ENCODE measurements at places on chromosomes 5 and 9.

- peak; percentile 92 for DNase-seq
Observed at GRCh38 chr5:74233571-74233970, 407.0 kb downstream of the ENC1 start.

DNA sequence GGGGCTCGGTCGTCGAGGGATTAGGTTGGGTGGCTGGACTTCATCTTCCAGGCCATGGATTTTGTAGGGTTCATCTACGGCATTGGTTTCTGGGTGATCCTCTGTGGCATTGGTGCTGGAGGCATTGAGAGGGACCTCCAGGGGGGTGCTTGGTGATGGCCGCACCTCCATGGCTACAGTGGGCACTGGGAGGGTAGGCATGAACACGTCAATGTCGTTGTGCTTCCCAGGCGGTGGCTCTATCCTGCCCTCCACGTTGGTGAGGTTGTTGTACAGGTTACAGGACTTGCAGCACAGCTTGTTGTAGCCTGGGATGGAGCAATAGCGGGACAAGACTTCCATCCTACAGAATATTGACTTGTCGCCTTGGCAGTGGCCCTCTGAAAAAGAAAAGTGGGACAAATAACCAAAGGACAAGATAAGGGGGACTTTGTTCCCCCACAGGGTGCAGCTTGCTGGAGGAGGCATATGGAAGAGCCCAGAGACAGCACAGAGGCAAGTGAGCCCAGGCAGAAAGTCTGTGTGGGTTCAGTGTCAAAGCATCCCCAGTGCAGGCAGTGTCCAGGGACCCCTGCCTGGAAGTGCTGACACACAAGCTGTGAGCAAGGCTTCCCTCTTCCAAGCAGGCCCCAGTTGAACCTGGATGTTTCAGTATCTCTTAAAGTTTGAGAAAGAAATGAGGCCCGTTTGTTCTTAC lies 53.9 kb downstream of the ZNF354C start:
- no peak for DNase-seq

DNA sequence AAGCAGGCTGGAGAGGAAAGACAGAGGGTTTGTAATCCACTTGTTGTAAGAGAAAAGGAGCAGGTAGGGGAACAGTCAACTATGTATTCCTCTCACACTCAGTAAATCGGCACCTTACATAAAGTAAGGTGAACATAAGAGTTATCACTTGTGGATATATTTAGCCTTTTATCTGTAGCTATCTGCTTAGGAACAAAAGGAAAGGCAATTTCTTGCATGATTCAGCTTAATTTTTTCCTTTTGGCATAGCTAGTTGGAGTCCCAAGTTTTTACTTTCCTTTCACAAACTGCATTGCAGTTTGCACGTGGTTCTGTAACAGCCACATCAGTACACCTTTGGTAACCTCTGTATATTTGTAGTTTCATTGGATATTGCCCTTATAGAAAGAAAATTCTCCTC lies 250.9 kb upstream of the PIK3R1 start:
- DNase-seq, result no peak

GRCh38 chr5:151880324-151880723 lies 44.3 kb downstream of the GLRA1 start:
- DNase-seq, result no peak

DNA sequence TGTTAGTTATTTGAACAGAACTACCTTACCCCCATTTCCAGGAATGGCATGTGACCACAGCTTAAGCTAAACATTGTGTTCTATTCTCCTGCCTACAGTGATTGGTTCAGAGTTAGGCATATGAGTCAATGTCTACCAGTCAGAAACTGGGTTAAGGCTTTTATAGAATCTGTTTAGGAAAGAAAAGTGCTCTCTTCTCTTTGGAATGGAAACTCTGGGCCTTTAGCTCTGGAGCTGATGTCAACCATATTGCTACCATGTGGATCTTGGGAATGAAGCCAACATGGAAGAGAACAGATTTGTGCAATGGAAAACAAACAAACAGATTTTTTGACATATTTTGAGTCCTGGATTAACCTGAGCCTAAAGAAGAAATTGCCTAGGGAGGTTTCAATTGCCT lies 488.9 kb upstream of the TNC start:
- DNase-seq, result peak; percentile 56

DNA sequence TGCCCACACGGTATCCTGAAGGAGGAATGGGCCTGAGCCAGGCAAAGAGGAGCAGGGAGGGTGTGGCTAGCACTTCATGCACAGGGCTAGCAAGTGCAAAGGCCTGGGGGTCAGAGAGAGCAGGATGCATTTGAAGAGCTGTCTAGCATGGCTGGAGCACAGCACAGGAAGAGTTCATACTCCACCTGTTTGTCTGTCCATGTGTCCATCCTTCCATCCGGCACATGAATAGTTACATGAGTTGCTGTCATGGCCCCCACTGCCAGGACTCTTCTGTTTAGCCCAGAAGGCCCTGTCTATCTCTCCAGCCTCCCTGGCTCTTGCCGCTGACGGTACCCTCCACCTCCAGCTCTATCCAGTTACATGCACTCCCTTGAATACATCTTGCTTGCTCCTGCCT lies 17.1 kb downstream of the RGS3 start:
- no peak for DNase-seq

GRCh38 chr9:76490249-76490990 lies 31.4 kb downstream of the GCNT1 start:
- DNase-seq, result no peak

DNA sequence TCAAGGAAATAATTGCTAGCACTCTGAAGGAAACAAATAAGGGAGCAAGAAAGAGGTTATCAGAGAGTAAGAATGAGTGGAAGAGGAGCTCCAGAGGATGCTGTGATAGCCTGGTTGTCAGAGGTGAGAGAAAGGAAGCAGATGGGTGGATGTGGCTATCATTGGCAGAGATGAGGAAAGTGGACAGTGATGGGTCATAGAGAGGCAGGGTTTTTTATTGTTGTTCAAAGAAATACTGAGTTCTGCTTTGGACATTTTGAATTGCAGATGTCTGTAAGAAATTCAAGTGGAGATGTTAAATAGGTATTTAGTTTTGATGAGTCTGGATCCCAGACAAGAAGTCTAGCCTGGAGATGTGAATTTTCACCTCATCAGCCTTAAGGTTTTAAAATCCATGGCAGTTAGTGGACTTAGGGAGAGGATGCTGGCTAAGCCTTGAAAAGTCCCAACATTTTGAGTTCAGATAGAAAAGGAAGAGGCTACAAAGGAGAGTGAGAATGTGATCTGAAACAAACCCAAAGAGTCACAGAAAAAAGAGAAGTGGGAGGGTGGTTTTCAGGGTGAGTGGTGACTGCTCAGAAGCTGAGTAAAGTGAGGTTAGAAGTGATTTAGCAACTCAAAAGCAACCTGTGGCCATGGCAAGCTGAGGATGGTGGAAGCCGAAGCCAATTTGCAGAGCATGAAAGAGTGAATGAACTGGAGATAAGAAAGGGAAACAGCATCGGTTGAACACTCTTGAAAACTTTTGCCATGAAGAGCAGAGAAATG lies 50.4 kb downstream of the PPIC start:
- no peak for DNase-seq

- peak; percentile 35 for DNase-seq
Observed at GRCh38 chr5:153699035-153699434, 208.6 kb downstream of the GRIA1 start.

GRCh38 chr5:78727786-78728761 lies 79.5 kb upstream of the LHFPL2 start:
- DNase-seq, result no peak

DNA sequence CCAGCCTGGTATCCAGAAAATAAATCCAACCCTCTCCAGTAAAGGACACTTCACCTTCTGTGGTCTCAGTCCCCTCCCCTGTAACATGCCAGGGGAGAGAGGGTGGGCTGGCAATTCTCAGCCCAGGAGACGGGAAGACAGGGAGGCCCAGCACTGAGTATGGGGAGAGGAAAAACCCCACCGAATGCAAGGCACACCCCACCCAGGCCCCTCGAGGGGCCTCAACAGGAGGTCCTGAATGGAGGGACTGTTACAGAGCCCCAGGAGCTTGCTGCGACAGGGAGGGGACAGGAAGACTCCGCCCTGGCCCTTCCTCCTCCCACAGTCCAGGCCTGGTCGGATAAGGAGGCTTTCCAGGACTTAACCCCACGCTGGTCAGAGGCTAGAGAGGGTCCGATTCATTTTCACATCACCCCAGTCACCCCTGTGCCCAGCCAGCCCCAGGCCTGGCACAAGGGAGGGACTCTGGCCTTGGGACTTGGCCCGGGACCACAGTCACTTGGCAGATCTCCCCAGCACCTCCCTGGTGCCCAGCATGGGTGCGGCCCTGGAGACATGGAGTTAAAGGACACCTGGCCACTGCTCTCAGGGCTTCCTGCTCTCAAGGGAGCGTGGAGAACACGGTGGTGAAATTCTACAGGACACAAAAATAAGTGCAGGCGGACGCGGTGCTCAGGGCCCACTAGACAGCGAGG lies 44.9 kb upstream of the STXBP1 start:
- no peak for DNase-seq

GRCh38 chr5:153520952-153521351 lies 30.5 kb downstream of the GRIA1 start:
- DNase-seq, result peak; percentile 60

GRCh38 chr9:6552498-6553121 lies 92.9 kb downstream of the GLDC start:
- no peak for DNase-seq

DNA sequence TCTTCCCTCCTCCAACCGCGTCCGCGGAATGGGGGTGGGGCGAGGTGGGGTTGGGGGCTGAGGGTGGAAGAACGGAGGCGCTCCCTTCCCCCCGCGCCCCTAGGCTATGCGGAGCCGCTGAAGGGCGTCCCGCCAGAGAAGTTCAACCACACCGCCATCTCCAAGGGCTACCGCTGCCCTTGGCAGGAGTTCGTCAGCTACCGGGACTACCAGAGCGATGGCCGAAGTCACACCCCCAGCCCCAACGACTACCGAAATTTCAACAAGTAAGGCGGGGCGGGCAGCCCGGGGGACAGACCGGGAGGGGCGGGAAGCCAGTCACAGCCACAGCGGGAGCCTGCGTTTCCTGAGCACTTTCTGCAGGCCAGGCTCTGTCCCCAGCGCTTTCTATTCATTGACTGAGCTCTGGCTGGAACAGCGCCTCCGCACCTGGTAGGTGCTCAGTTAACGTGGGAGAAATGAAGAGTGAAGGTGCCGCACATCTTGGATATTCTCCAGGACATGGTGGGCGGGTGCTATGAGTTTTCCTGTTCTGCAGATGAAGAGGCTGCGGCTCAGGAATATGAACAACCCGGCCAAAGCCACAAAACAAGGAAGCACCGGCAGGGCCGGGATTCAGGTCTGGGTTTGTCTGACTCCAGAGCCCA lies 11.3 kb downstream of the MYOZ3 start:
- peak; percentile 44 for DNase-seq

- no peak for DNase-seq
Observed at GRCh38 chr5:180097926-180098325, 26.4 kb upstream of the RNF130 start.

GRCh38 chr9:131707733-131708157 lies 32.1 kb downstream of the RAPGEF1 start:
- DNase-seq, result peak; percentile 85

DNA sequence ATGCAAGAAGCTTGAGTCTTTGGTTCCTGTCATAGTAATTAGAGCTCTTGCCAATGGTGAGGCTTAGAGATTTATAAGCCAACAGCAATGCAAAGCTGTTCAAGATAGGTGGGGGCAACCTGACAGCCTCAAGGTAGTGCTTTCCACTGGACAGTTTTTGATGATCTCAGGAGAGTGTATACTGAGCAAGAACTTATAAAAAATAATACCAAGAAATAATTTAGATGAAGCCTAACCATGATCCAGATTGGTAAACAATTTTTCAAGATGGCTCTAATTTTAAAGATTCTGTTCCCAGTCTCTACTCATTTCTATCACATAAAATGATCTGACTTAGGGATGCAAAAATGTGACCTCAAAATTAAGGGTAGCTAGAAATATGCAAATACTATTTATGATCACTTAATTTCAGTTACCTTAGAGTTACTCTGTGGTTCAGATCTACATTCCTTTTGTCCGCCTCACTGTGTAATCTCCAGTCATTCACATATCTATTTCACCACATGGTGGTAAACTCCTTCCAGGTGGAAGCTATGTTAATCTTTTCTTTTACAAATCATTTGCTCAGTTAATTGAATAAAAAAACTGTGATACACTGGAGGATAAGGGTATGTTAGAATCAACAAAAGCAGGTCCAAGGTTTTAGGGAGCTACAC lies 1228.0 kb upstream of the C9orf72 start:
- peak; percentile 9 for DNase-seq

DNA sequence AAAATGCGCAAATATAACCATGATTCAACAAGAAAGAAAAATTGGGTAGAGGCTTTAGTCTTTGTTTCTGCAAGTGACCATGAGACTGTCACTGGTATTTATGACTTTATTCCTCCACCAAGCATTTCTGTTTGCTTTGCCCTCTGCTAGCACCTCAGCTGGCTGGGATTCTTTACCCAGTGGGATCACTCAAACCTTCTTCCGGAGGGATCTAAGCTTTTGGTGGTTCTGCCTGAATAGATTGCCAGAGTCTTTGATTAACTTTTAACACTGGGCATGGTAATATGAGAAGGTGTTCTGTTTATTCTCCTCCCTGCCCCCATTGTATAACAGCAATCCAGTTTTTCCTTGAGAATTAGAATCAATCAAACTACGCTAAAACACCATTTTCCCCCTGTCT lies 59.1 kb upstream of the FBN2 start:
- no peak for DNase-seq

DNA sequence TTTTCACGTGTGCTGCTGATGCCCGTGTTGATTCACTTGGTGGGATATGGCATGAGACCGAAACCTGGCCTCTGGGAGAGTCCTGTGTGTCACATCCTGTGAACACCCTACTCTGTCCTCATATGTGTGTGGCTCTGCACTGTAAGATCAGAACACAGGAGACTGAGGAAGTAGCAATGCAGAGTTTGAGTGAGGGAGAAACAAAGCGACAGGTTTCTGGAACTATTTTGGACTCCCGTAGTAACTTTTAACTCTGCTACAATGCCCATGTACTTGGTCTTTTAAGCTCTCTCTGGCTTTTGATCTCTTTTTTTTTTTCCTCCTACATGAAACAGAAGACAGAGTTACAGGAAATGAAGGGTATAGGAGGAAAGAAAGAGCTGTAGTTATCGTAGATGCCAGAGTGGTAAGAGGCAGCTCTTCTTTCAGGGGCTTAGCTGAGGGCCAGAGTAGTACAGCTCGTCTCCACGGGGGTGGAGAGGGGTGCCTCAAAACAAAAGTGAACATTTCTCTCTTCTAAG lies 26.6 kb downstream of the GRAMD2B start:
- DNase-seq, result peak; percentile 69

DNA sequence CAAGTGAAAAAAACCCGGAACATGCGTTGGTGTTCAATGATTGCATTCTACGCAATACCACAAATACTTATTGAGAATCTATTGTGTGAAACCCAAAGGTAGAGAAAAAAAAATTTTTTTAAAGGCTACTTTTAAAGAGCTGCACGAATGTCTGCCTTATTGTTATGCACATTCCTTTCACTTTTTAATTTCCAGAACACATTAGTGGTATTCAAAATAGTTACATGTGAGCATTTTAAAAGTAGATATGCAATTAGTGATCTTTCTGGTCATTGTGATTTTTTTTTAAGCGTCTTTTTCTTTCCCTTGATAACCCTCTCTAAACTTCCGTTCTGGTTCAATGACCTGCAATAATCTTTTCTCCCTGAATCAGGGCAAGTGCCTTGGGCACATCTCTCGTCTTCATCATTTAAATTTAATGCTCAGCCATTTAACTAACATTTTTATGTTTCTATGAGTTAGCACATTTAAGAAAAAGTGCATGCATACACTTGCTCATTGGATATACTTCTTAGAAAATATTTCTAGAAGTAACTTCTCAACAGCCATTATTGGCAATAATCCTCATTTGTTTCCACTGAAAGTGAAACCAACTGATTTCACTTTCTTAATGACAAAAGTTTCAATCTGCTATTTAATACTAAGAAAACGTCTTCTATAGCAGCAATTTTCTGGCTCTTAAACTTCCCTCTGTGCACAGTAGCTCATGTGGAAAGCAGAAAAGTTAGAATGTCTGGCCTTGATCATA lies 80.3 kb downstream of the CDH6 start:
- no peak for DNase-seq
